Stimulated activated CD8-positive, alpha-beta memory T cell treated with anti-CD3 and anti-CD28 coated beads, Interleukin-12 subunit alpha, Interleukin-12 subunit beta, amount 100 ng/mL, for 4 hours (primary cell): ENCODE measurements at places on chromosomes 1 and 21.

GRCh38 chr1:92536211-92536979, 49.7 kb upstream of the GFI1 start:
- DNase-seq, result no peak

DNA sequence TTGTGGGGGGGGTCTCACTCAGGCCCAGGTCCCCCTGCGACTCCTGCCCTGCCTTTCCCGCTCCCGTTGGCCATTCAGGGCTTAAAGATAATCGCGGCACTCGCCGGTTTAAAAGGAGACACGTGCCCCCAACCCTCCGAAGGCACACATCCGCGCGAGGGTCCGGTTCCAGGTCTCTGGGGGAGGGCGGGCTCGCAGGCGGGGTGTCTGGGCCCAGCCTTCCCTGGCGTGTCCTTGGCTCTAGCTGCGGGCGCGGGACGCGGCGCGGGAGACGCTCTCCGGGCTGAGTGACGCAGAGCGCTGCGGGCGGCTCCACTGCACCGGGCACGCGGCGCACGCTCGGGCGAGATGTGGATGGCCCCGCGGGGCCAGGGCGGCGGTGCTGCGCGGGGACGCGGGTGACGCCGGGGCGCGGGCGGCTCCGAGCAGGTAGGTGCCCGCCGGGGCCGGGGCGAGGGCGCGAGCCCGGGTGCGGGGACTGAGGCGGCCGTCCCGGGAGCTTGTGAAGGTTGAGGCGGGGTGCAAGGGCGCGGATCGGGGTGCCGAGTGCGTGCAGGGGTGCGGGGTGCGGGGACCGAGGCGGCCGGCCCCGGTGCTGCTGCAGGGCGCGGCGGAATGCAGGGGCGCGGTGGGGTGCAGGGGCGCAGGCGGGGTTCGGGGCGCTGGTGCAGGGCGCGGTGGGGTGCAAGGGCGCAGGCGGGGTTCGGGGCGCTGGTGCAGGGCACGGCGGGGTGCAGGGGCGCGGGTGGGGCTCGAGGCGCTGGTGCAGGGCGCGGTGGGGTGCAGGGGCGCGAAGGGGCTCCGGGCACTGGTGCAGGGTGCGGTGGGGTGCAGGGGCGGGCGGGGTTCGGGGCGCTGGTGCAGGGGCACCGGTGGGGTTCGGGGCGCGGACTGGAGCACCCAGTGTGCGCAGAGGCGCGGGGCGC, 3.3 kb upstream of the TRPM2 start:
- no peak for DNase-seq

DNA sequence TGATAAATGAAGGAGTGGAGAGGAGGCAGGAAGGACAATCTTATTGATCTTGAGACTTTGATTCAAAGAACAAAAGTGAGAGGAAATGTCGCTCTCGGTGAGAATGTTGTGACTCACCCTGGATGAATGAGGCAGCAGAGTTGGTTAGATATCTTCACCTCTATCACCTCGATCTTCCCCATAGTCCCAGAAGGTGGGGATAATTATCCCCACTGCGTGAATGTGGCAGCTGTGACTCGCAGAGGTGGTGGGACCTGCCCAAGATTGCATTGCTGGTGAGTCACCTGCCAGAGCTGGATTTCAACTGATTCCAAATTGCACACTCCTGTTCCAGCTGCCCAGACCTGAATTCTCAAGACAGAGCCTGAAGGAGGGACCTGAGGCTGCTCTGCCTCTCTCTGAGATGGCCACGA, 105.0 kb downstream of the MATN1 start:
- no peak for DNase-seq

GRCh38 chr1:195941795-195942194, 666.4 kb downstream of the KCNT2 start:
- DNase-seq, result no peak

DNA sequence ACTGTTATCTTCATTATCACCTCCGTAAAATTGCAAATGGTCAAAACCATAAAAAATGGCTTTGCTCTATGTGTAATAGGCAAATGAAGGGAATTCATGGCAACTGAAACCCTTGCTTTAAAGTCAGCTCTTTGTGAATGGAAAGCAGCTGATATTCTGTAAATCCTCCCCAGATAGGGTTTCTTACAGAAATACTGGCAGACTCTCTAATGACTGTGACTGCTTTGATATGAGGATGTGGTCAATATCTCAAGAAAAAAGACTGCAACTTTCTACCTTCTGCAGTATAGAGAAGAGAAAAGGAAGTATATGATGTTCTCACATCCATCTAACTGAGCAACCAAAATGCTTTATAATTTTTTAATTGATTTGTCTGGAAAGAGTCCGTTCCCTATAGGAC, 193.1 kb downstream of the ST6GALNAC3 start:
- DNase-seq, result no peak

DNA sequence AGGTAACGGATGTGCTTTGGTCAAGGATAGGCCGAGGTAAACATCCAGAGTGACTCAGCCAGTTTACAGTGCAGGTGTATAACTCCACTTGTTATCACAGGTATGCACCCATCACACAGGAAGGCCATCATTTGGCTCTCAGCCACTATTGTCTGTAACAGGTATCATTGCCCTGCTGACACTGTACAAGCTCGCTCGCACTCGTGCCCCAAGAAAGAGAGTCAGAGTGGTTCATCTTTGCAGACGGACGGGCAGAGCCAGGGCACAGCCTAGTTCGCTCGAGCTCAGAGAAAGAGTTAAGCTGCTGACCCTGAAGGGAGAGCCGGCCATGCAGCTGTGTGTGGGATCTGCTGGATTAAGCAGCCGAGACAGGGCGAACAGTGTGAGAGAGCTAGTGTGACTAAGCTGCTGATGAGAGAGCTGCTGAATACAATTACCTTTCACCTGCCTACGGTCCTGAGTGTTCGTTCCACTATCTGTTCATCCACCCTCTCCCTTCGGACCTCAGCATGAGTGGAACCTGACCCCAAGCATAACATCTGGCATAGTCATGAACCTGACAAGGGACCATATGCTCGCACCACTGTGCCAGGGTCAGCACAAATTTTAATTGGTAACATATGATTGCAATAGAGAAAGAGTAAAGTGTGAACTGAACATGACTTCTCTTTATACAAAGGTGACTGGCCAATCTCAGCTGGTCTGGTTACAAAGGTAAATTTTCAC, 27.0 kb upstream of the LYPD8 start:
- no peak for DNase-seq

DNA sequence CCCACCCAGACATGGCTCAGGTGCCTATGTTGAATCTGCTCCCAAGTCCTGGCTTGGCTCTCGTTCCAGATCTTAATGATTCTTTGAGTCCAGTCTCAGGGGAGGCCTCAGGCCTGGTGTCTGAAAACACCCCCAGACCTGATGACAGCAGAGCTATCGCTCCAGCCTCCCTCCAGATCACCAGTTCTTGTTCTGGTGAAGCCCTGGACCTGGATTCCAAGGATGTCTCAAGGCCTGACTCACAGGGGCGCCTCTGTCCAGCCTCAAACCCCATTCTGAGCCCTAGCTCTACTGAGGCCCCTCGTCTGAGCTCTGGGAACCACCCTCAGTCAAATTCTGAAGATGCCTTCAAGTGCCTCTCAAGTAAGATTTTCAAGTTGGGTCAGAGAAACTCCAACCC, 11.4 kb downstream of the MROH7 start:
- no peak for DNase-seq

DNA sequence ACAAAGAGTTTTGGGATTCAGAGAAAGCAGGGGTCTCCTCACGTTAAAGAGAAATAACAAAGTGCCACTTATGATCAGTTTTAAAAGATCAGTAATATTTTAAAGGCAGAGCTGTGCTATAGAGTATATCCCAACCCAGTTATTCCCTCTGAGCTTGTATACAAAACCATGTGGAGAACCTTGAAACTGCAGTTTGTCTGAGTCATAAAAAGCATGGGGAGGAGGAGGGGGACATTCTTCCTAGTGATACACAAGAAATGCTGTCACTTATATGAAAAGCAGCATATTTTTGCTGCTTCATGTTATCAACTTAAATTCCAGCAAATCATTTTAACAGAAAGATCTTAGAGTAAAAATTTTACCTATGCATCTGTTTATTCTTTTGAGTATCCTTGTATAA, 244.5 kb downstream of the GPR52 start:
- no peak for DNase-seq

DNA sequence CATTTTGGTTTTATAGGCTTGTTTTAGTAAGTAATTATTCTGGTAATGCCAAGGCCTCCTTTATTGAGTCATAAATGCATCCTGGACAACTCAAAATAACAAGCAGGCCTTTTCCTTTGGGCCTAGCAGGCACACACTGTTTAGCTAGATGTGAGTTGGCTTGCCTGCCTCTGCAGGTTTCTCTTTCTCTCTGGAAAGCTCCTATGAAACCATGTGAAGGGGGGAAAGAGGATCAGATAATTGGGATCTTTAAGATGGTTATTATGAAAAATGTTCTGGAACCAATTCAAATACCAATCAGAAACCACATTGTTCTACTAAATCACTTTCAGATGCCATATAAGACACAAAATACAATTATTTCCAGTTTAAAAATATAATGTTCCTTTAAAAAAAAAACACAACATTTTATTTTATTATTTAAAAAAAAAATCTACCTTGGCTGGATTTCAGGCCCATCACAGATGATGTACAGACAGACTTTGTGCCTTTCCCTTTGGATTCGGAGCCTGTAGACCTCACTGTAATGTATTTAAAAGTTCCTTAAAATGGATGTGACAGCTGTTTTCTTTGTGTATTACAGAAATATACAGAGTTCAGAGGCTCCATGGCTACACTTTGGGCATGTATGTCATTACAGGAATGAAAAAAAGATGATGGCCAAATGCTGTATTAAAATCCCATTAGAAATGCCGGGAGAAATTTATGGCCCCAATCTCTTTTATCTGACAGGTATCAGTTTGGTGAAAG, 80.2 kb downstream of the NTMT2 start:
- DNase-seq, result no peak

GRCh38 chr1:242128951-242129502, 130.1 kb upstream of the MAP1LC3C start:
- DNase-seq, result no peak

DNA sequence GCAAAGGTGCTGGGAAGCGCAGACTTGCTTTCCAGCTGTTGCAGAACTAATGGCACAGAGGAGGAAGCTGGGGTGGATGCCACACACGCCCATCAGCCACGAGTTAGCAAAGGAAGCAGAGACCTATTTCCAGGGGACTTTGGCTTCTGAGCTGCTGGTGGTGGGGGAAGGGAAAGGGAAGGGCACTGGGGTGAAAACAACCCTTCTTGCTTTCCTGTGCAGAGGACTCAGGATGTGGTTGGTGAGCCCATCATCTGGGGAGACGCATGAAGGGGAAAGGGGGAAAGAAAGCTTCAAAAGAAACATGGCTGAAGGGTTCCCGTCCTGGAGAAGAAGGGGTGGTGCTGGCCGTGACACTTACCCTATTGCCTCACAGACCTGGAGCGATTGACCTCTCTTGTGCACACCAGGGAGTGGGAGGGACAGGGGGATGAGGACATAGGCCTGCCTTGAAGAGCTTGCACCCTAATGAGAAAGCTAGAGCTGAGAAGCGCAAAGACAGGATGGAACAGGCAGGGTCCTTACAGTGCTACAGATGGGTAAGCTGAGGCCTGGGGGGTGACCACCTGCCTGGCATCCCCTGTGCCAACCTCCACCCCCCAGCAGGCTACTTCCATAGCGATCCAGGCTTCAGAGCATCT, 140.8 kb upstream of the RAB4A start:
- DNase-seq, result no peak

DNA sequence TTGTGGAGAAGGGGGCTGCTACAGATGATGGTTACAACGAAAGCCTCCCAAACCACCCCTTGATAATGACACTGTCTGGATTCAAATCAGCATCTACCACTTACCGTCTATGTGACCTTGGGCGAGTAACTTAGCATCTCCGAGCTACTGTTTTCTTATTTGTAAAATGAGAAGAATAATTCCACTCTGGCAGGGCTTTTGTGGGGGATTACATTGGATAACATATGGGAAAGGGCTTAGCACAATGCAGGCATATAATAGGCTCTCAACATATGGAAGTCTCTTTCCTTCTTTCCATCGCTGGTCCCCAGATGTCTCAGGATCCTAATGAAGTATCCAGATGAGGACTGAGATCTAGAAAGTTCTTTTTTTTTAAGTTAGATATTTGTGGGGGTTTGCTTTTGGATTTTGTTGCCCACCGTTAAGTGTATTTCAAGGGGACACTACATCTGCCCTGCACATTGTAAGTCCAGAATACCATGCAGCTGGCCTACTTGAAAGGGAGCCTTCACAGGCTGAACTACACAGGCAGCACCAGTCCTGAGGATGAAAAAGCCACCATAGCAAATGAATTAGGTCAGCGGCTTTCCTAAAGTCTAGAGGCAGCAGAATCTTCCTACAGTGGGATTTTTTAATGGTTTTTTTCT, 172.2 kb upstream of the IRF2BP2 start:
- no peak for DNase-seq

DNA sequence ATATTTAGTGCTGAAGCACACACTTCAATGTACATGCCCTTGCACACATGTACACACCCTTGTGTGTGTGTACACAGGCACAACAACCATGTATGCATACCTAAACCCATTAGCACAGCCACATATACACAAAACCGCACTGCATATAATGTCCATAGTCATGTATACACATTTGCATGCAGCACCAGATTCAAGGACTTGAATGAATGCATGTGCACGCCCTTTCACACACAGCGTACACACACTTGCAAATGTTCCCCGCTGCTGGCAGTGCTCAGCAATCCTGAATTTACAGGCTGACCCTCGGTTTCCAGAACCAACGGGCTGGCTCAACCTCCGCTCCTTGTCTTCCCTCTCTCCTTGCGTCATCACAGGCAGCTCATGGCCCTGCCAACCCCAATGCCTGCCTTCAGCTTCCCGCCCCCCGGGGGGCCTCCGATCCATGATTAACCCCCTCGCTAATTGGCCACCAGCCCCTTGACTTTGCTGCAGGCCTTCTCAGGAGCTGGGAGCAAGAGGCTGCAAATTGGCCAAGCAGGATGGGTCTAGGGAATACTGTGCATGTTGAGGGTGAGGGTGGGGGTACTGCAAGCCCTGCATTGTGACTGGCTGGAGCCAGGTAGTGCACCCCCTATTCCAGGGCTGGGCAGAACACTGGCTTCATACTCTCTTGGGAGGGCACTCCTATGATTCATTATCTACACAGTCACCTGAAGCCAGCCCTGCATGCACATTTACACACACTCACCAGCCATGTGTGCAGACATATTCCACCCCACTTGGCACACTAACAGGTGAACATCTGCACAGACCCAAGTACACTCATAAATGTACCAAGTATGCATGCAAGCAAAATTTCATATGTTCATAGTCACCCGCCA, 7.9 kb downstream of the GPR3 start:
- no peak for DNase-seq

- no peak for DNase-seq
Observed at GRCh38 chr1:57250021-57250420, 173.8 kb downstream of the DAB1 start.

DNA sequence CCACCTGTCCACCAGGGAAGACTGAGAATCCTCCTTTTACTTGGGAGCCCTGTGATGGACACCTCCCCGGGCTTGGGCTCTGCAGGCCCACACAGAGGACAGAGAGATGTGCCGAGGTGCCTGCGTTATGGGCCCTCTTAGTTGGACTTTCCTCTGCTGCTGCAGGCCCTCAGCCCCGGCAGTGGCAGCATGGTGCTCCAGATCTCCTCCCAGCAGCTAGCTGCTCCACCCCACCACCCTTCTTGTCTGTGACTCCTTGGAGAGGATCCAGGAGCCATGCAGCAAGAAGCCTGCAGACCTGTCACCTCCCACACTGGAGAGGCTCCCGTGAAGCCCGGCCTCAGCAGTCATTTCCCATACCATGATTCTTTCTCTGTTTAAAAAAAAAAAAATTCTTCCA, 27.4 kb downstream of the PHGDH start:
- DNase-seq, result no peak
